CD4-positive, alpha-beta T cell treated with Interleukin-10 for 1 hour (primary cell): ENCODE measurements at places on chromosomes 1 and 21.
A peak's percentile ranks its signal among the peaks of the same experiment; 100 is the strongest.

- DNase-seq = peak; percentile 70
Measured at GRCh38 chr1:152048416-152049009, 11.7 kb upstream of the S100A11 start.

- no peak for DNase-seq
Measured at GRCh38 chr1:165858967-165859845, 31.8 kb downstream of the UCK2 start.

GRCh38 chr1:3869751-3870301 is 12.6 kb downstream of the DFFB start:
- no peak for DNase-seq

DNA sequence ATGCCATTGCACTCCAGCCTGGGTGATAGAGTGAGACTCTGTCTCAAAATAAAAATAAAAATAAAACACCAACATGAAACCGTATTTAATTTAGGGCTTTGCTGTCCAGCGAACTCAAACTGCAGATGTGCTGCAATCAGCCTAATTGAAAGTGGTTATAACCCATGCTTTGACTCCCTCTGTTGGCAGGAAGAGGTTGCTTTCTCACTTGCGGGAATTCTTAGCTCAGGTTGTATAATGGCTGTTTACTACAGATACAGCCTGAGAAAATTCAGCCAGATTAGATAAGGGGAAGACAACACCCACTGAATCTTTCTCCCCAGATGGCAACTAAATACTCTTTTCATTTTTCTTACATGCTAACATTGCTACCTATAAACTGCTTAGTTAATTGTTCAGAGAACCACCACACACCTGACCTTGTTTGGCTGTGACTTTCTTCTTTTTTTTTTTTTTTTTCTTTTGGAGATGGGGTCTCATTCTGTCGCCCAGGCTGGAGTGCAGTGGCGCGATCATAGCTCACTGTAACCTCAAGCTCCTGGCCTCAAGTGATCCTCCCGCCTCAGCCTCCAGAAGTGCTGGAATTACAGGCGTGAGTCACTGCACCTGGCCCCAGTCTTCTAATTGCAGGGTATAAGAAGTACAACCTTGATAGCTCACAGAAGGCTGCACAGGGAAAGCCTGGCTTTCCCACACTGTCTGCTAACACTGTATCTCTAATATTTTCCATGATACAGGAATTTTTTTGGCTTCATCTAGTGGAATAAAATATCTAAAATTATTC is 34.6 kb downstream of the DNTTIP2 start:
- DNase-seq = peak; percentile 79

GRCh38 chr1:45913183-45913683 is 109.8 kb downstream of the MAST2 start:
- DNase-seq = no peak

- DNase-seq = no peak
Measured at GRCh38 chr1:14596591-14596990, 1.9 kb upstream of the KAZN start.
